Renal cortex interstitium (tissue), 15 donors: ENCODE measurements at places on chromosomes 3 and 15. TPM values are rescaled to one million over a fixed set of nuclear protein-coding genes. Genes with fewer than 3 reads are reported as not detected.

- no peak for DNase-seq
These were observed 14.1 kb upstream of the HRH1 start for GRCh38 chr3:11140030-11140712.

GRCh38 chr15:68190048-68190447 is 15.1 kb downstream of the CALML4 start:
- DNase-seq, result no peak

GRCh38 chr3:133426721-133427120 is 26.9 kb downstream of the BFSP2 start:
- no peak for DNase-seq

DNA sequence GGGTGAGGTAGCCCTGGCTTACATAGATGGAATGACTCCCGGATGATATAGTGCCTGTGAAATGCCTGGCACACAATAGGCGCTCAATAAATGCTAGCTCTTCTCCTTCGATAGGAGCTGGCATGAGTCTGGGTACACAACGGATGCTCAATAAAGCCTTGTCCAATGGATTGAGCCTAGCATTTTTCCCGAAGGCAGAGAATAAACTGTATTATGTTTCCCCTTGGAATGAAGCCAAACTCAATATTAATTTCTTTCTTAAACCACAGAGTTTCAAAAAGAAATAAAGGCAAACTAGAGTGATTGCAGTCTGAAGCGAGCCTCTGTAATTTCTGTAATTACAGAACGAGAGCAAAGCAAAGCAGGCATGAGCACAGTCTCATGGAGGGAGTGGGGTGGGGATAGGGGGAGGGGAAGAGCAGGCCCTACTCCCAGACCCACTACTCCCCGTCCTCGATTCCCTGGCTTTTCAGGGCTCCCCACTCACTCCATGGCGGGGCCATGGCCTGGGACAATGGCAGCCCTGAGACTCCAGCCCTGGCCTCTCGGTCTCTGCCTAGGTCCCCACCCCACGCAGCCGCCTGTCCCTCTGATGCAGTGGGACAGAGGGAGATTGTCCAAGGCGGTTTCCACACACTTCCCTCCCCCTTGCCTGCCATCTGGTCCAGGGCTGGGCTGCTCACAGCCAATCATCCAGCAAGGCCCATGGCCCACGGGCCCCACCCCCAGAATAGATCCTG is 18.0 kb downstream of the SLC6A1 start:
- DNase-seq, result no peak

The NR2E3 gene
- 0.31 TPM for polyA plus RNA-seq
